ENCODE measurements at places on chromosomes 3 and 15. TPM values are rescaled to one million over a fixed set of nuclear protein-coding genes. Genes with fewer than 3 reads are reported as not detected.

The PCCB gene
- 33.0 TPM for polyA plus RNA-seq

The GALNT15 gene
- 1.5 TPM for polyA plus RNA-seq

The CFAP100 gene
- 6.8 TPM for polyA plus RNA-seq

The IP6K1 gene
- polyA plus RNA-seq: 48.5 TPM

The ALS2CL gene
- polyA plus RNA-seq: 9.4 TPM

The ADPRH gene
- 11.6 TPM for polyA plus RNA-seq

The ZBTB20 gene
- 5.4 TPM for polyA plus RNA-seq

The TMC3 gene
- polyA plus RNA-seq: 0.22 TPM

The ADAMTS9 gene
- 58.7 TPM for polyA plus RNA-seq

The FEZF2 gene
- not detected for polyA plus RNA-seq

The BFSP2 gene
- not detected for polyA plus RNA-seq

The EOGT gene
- polyA plus RNA-seq: 38.6 TPM

The TMEM62 gene
- 21.0 TPM for polyA plus RNA-seq
